Right renal cortex interstitium (tissue), 3 donors: ENCODE measurements at places on chromosomes 7 and 10. TPM values are rescaled to one million over a fixed set of nuclear protein-coding genes. Genes with fewer than 3 reads are reported as not detected.

DNA sequence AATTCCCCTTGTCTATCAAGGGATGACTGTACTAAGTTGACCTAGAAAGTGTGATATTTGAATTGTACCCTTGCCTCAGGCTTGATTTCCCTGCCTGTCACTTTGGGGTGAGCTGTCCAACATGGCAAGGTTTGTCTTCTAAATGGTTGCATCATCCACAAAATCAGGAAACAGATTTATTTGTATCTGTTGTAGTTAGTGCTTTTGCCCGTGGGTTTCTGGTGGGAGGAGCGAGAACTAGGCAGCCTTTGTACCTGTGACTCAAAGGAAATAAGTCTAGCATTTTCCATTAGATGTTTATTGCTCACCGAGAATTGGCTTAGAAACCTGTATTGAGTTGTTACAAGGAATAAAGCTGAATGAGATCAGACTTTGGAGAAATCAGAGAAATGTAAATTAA, 650.8 kb downstream of the LRMDA start:
- no peak for DNase-seq

DNA sequence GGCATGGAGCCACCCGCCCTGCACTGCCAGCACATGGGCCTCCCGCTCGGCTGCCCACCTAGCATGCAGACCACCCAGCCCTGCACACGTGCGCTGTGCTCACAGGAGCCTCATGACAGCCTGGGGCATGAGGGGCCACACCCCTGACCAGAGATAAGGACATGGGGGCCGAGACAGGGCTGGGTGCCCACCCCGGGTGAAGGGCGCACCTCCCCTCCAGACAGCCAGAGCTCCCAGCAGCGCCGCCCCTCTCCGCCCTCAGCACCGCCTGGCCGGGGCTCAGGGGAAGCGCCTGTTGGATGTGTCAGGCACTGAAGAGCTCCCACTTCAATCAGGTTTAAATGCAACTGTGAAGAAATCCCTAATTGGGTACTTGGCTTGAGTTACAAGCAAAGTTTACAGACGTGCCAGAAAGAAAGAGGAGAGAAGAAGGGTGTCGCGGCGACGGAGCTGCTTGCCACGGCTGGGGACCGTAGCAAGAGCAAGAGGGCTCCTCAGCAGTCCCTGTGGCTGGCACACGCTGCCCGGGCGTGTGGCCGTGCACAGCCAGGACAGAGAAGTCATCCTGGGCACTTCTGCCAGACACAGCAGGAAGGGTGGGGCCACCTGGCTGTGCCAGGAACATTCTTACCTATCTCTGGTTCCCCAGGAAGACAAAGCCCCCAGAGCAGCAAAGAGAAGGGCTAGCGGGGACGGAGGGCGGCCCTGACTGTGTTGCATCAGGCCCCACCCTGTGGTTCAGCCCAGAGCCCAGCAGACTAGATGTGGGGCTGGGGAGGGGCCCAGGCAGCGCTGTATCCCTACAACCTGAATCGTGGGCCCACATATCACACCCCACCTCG, 247.4 kb downstream of the ELFN1 start:
- DNase-seq = no peak

GRCh38 chr10:7477538-7478334, 66.9 kb upstream of the SFMBT2 start:
- DNase-seq = no peak

- DNase-seq = no peak
Measured at GRCh38 chr7:79555571-79555970, 102.1 kb upstream of the MAGI2 start.

- DNase-seq = no peak
Measured at GRCh38 chr10:104478380-104478779, 124.7 kb downstream of the CFAP58 start.

- no peak for DNase-seq
Measured at GRCh38 chr7:108575156-108575555, 5.5 kb downstream of the DNAJB9 start.

- no peak for DNase-seq
Measured at GRCh38 chr10:29627201-29628132, 7.3 kb downstream of the SVIL start.

DNA sequence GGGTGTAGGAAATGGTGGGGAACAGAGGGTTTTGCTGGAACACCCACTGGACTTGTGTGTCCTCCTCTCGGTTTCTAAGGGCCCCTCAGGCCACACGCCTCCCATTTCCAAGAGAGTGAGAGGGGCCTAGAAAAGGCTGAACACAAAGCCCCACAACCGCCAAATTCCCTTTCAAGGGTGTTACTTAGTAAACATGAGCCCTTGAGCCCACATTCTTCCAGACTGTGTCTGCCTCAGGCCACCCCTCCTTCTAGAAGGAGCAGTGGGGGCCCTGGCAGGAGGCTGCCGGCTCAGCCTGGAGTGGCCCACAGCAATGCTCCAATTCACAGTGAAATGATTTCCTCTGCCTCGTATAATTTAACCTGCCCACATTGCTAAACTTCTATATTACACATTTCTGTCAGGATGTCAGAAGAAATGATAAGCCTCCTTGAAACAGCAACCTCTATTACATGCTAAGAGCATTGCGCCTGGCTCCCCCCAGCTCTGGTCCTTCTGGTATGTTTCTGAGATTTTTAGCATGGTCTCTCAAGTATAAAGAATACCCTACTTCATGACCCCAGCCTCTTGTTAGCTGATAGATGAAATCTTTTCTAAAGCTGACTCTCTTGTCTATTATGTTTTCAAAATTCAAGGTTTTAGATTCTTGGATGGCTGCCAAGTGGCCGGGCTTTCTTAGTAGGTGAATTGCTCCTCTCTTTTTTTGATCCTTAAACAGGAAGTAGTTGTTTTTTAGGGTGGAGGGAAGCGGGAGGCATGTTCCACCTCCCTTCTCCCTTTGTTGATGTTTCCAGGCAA, 673.9 kb upstream of the GALNT17 start:
- no peak for DNase-seq

DNA sequence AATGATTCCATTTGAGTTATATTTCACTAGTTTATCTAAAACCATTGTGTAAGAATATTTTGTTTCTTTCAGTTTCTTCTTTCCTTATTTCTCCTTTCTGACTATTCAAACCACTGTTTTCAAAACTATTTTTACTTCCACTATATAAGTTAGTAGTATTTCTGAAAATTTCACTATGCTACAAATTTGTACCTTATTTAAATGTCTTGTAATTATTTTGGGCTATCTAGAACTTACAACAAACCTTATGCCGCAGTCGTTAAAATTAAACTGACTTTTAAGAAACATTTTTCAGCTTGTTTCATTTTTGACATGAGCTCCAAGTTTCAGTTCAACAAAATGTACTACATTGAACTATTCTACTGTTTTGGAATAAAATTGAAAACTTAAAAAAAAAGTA, 1.8 kb downstream of the TFEC start:
- no peak for DNase-seq

DNA sequence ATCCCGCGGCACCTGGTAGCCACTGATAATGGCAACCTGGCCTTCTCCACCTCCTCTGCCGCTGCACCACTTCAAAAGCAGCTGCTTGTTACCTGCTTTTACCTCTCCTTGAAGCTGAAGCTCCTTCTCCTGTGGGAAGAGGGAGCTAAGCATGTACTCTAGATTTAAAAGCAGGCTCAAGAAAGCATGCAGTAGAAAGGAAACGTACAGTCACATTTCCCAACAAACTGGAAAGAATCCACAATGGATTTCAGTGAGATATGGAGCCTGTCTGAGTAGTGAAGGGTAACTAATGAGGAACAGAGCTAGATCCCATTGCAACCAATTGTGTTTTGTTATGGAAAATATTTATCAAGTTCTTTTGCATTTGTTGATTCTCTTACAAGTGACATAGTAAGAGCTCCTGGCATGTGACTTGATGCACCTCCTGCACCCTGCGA, 457.4 kb upstream of the GALNT17 start:
- DNase-seq = no peak

- no peak for DNase-seq
Measured at GRCh38 chr7:28980451-28981160, 22.5 kb upstream of the TRIL start.

GRCh38 chr10:131698986-131699385, 201.8 kb upstream of the PPP2R2D start:
- DNase-seq = no peak

- DNase-seq = no peak
Measured at GRCh38 chr10:72235544-72236279, 19.6 kb upstream of the ASCC1 start.

GRCh38 chr10:94608559-94608958, 63.0 kb downstream of the HELLS start:
- no peak for DNase-seq

DNA sequence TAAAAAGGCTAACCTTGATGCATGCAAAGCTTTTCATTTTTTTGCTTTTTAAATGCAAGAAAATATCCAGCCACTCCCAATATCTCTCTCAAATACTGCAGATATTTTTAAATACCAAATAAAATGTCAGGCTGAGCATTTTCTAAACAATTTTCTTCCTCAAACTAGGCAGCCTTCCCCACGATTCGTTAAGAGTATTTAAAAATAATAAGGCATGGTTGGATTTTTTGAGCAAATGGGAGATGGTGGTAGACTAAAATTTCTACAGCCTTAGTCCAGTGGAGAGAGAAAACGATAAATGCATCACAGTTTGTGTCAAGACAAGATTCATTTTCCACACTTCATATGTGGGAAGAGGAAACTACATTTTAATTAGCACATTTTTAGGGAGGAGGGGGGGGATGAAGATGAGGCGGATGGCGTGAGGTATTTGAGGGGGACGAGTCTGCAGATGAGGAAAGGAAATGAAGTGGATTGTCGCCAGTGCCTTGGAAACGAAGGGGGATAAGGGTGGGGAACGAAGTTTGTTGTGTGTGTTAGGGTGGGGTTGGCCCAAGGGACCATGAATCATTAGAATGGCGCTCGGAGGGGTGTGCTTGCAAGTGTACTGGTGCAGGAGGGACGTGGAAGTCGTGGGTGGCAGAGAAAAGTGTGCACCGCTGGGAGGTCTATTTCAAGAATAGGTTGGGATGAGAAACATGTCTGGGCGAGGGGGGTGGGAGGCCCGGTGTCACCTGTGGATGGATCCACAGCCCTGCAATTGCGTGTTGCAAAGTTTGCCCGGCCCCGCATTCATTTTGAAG, 1.2 kb upstream of the ADD3 start:
- no peak for DNase-seq

GRCh38 chr10:30911303-30911863, 120.3 kb downstream of the ZNF438 start:
- DNase-seq = no peak

The INMT gene
- polyA plus RNA-seq = 1.1 TPM

The ZNF727 gene
- 0.32 TPM for polyA plus RNA-seq

The WDR91 gene
- 43.8 TPM for polyA plus RNA-seq

The EIF5AL1 gene
- 3.3 TPM for polyA plus RNA-seq

The CPA1 gene
- polyA plus RNA-seq = 2.5 TPM

The CHRM2 gene
- 3.4 TPM for polyA plus RNA-seq

The SFTPA2 gene
- polyA plus RNA-seq = not detected

The MSMB gene
- not detected for polyA plus RNA-seq

The MMRN2 gene
- 23.4 TPM for polyA plus RNA-seq

The POLR2J2 gene
- polyA plus RNA-seq = 1.1 TPM

The WDFY4 gene
- polyA plus RNA-seq = 1.9 TPM

The HOXA6 gene
- 22.0 TPM for polyA plus RNA-seq
